IMR-90 (cell line): ENCODE measurements at places on chromosomes 12 and 14. TPM values are rescaled to one million over a fixed set of nuclear protein-coding genes. Genes with fewer than 3 reads are reported as not detected.
A peak's percentile ranks its signal among the peaks of the same experiment; 100 is the strongest.

The TBX3 gene
- total RNA-seq, result 15.8 and 18.6 TPM in 2 replicates

DNA sequence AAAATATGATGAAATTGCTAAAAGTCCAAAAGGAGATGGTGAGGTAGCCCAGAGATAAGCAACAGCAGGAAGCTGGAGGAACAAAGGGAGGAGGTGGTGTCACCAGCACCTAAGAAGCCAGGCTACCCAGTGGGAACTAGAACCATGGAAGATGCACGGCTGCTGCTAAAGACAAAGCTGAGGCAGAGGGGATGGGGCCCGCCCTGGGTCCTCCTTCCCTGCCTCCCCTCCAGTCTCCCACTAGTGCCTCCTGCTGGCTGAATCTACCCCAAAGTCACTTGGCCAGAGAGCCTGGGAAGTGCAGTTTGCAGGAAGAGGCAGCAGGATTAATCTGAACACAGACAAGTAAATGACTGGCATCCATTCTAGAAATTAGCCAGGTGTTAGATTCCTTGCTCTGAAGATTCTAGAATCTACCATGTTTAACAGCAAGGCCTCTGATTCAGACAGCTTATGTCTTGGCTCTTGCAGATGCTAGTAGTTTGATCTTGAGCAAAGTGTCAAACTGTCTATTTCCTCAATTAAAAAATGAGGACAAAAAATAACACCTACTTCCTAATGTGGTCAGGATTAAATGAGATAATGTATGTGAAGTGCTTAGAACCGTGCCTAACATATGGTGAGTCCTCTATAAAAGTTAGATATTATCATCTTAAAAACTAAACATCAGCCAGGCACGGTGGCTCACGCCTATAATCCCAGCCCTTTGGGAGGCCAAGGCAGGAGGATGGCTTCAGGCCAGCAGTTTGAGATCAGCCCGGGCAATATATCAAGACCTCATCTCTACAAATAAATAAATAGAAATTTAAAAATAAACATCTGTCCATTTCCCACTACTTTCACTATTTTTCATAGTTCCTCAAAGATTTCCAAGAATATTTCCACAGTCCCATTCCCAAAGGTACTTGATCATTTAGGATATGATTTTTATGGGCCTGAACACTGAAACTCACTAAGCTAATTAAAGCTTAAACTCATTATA lies 5.8 kb upstream of the LRP10 start:
- no peak for DNase-seq

The GPR68 gene
- 0.28 and 0.72 TPM in 2 replicates for total RNA-seq

DNA sequence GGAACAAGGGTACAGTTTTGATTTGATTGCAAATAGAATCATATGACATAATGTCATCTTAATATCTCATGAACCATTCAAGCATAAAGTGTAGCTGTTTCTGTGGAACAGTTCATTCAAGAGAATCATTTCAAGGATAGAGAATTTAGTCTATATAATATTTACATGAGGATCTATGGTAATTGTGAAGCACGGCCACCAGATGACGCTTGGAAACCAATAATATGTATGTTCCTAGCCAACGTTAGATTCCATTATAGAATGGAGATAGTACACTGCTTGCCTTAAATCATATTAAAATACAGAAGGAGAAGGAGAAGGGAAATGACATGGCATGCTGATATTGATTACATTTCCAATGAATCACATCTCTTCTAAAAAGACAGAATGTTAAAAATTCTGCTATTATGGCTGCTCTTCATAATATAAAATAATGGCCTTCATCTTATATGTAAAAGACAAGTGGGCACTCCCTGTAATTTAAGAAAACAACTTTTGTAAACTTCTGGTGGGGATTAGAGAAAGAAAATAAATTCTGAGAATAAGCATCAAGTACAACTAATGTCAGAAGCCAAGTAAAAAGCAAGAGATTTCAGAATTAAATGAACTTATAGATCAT lies 351.0 kb downstream of the NAV3 start:
- peak; percentile 48 for DNase-seq

The OR11H12 gene
- not detected in 2 replicates for total RNA-seq

DNA sequence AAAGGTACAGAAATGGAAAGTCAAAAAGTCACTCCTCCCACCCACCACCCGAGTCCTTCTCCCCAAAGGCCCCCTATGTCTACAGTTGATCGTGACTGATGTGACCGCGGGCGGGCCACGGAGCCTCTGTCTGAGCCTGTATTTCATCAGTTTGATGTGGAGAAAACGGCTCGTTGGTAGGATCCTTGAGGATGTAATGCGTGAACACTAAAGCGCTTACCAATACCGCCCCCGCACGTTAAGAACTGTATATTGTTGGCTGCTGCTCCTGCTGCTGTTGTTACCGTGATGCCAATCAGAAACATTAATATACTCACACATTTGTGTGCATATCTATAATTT lies 24.6 kb upstream of the UBC start:
- DNase-seq, result peak; percentile 88

The OR11H7 gene
- total RNA-seq, result not detected in 2 replicates

- no peak for DNase-seq
Observed at GRCh38 chr12:2483713-2484112, 311.1 kb upstream of the FKBP4 start.

The ALDH1L2 gene
- 16.7 and 22.8 TPM in 2 replicates for total RNA-seq

DNA sequence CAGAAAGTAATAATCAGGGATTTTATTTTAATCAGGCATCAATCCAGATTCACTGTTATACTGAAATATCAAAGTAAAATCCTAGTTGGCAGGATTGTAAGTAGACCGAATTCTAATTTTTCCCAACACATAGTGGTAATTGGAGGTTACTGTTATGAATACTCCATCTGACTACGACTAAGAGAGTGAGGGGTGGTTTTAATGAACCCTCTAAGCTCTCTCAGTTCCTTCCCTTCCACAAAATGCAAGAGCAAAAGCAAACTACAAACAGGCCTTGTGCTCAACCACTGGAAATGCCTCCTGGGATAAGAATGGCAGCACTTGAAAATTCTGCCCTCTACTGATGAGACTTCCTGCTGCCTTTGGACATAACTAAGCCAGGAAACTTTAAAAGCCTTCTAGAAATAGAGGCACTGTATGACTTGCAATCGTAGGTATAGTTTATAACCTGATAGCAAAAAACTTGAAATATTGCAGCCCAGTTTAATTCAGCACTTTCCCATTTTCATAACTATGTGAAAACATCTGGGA lies 184.8 kb downstream of the SLC16A7 start:
- peak; percentile 47 for DNase-seq

GRCh38 chr14:68147303-68147702 lies 327.7 kb downstream of the RAD51B start:
- DNase-seq, result no peak

The COX8C gene
- not detected in 2 replicates for total RNA-seq

DNA sequence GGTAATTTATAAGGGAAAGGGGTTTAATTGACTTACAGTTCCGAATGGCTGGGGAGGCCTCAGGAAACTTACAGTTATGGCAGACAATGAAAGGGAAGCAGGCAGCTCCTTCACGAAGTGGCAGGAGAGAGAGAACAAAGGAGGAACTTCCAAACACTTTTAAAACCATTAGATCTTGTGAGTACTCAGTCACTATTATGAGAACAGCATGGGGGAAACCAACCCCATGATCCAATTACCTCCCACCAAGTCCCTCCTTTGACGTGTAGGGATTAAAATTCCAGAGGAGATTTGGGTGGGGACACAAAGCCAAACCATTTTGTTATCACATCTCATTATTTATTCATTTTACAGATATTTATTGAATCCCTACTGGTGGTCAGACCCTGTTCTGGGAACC lies 822.8 kb downstream of the GALC start:
- DNase-seq, result no peak
